ENCODE measurements at places on chromosomes 12 and 14.
A peak's percentile ranks its signal among the peaks of the same experiment; 100 is the strongest.

GRCh38 chr14:50053935-50054334 lies 62.4 kb downstream of the VCPKMT start:
- DNase-seq: no peak

DNA sequence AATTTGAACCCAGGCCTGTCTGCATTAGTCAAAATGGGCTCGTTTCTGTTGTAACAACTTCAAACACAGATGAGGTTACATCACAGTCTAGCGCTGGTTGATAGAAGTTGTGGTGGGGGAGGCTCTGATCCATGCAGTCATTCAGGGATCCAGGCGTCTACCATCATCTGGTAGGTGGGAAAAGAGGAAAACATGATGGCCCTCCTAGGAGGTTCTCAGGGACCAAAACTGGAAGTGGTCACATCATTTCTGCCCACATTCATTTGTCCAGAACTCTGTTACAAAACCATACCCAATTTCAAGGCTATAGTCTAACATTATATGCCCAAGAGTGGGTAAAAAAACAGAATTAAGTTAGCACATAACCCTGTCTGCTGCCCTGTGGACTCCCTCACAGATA lies 135.1 kb downstream of the PHETA1 start:
- no peak for DNase-seq

GRCh38 chr14:59580911-59581310 lies 4.3 kb upstream of the CCDC175 start:
- DNase-seq: no peak

DNA sequence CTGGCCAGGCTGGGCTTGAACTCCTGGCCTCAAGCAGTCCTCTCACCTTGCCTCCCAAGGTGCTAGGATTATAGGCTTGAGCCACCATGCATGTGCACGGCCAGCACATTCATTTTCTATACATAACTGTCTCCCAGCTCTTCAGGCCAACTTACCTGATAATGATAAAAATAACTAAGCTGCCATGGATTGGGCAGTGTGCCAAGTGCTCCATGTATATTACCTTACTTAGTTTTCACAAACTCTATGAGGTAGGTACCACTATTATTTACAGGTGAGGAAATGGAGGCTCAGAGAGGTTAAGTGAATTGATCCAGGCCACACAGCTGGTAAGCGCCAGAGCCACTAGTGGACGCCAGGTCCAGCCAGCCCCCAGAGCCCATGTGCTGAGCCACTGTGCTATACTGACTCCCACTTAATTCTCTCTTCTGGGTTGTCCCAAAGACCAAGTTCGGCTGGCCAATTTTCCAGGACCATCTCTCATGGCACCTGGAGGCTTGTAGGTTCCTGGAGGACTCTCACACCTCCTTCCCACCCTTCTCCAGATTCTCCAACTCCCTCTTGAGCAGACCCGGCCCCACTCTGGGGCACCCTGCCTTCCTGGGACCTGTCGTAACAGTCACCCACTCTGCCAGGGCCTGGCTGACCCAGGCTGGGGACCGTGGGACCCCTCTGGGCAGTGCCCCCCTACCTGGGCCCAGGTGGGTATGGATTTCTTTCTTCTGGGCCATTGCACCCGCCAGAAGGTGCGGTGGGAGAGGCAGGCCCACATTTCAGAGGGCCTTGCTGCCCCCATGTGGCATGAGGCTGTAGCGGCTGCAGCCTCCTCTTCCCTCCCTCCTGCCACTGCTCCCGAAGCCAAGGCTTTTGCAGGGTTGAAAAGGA lies 30.2 kb upstream of the CIPC start:
- DNase-seq: peak; percentile 39

- DNase-seq: no peak
Measured at GRCh38 chr14:104872469-104873341, 7.6 kb downstream of the CEP170B start.

GRCh38 chr12:76782526-76782925 lies 18.6 kb downstream of the ZDHHC17 start:
- DNase-seq: no peak

DNA sequence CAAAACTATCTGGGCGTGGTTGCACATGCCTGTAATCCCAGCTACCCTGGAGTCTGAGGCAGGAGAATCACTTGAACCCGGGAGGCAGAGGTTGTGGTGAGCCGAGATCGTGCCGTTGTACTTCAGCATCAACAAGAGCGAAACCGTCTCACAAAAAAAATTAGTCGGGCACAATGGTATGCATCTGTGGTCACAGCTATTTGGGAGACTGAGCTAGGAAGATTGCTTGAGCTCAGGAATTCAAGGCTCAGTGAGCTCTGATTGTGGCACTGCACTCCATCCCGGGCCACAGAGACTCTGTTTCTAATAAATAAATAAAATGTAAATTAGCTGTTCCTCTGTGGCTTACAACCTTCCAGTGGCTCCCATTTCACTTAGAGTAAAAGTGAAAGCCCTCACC lies 28.0 kb downstream of the RCOR1 start:
- DNase-seq: no peak

DNA sequence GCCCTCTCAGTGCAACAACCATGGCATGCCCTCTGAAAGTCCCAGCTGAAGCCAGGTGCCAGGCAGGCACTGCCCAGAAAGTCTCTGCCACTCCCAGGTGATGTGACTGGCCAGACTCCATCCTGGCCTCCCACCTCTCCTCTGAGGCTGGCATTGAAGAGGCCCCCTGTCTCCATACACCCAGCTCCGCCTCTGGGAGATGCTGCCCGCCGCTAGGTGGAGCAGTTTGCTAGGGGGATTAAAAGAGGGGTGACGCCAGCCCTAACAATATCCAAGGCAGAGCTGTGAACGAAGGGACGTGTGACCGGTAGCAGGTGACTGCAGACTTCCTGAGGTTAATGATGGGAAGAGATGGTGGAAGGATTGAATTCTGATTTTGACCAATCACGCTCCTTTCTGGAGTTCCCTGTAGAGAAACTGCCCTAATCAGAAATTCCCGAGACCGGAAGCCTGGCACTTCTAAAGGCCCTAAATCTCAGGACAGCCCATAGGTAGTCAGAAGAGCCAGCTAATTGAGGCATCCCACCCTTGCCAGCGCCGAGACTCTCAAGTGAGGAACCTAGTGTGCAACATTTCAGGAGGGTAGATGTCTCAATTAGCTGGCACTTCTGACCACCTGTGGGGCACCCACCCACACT lies 8.3 kb upstream of the PLEK2 start:
- no peak for DNase-seq

DNA sequence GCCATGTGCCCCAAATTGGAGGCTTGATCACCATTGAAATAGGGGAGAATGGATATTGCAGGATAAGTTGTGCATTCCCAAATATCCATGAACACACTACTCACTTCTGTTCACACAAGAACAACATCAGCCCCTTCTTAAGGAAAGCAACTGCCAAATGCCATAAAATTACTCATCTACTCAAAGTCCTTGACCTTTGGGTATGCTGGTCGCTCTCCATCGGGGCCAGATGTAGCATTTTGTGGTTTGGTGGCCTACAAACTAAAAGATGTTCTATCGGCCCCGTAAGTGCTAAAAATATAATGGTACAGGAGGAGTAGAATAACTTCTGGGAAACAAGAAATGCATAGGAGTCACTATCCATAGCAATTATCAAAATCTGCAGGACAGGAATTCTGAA lies 362.6 kb downstream of the AEBP2 start:
- DNase-seq: no peak

- no peak for DNase-seq
Measured at GRCh38 chr14:51738754-51739153, 87.0 kb downstream of the FRMD6 start.

GRCh38 chr14:84671776-84672175 lies 858.2 kb upstream of the FLRT2 start:
- DNase-seq: no peak

DNA sequence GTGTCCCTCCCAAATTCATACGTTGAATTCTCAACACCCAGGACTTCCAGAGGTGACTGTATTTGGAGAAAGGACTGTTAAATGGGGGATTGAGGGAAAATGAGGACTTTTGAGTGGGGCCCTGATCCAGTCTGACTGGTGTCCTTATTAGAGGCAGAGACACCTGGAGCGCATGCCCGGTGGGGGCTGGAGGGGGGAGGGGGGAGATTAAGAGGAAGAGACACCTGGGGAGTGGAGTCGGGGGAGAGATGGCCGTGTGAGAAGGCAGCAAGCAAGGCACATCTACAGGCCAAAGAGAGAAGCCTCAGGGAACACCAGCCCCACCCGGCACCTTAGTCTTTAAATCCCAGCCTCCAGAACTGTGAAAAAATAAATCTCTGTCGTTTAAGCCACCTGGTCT lies 209.7 kb downstream of the SLC41A2 start:
- no peak for DNase-seq

DNA sequence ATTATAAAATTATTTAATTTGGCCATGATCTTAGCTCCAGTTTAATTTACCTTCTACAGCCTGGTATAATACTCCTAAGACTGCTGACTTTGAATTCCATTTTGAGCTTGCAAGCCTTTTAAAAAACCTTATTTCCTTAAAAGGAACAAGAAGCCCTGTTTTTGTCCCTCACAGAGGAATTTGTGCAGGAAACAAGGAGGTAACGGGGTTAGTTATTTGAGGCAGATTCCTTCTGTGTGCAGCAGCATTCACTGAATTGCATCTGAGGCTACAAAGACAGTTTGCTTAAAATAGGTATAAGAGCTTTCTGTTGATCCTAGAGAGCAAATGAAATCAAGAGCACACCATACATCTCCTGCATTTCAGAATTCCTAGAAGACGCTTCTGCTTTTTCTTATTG lies 403.3 kb upstream of the PRICKLE1 start:
- no peak for DNase-seq

All from CD4-positive, alpha-beta T cell treated with Interleukin-4 for 4 hours (primary cell).